Stimulated activated CD8-positive, alpha-beta memory T cell treated with anti-CD3 and anti-CD28 coated beads, Interleukin-7, amount 100 ng/mL, for 1 hour (primary cell): ENCODE measurements at places on chromosomes 5 and 9.

DNA sequence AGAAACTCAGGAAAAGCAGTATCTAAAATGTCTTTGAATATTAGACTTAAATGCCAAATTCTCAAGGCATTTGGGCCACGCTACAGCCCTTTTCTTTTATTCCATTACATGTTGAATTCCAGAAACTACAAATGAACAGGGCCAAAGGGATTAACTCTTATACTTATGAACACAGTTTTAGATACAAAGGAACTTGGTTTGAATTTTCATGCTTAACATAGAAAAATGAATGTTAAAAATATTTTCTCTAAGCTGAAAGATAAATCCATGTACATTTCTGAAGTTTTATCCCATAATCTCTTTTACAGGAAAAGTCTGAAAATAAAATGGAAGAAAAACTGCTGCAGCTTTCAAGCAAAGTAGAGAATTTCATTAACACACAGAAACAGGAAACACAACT, 56.8 kb downstream of the FAM81B start:
- DNase-seq = no peak

DNA sequence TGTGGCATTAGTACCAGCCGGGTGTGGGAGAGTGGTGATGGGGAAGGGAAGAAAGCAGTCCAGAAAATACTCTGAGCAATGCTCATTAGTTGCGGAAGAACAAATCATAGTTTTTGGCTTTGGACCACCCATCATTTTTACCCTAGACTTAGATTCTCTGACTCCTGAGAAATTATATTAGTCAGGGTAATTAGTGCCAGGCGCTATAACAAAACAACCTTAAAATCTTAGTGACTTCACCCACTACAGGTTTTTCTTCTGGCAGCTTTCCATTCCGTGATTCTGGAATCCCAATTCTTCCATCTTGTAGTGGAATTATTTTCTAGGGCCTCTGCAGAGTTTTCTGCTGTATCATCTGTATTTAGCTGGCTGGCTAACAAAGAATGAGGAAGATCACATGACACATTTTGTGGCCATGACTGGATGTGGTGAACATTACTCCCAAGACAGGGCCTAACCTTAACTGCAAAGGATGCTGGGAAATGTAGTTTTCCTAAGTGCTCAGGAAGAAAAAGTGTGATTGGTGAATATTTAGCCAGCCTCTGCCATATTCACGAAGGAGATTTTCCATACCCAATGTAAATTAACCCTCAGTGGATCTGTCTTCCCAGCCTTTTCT, 373.0 kb upstream of the MEF2C start:
- DNase-seq = no peak

DNA sequence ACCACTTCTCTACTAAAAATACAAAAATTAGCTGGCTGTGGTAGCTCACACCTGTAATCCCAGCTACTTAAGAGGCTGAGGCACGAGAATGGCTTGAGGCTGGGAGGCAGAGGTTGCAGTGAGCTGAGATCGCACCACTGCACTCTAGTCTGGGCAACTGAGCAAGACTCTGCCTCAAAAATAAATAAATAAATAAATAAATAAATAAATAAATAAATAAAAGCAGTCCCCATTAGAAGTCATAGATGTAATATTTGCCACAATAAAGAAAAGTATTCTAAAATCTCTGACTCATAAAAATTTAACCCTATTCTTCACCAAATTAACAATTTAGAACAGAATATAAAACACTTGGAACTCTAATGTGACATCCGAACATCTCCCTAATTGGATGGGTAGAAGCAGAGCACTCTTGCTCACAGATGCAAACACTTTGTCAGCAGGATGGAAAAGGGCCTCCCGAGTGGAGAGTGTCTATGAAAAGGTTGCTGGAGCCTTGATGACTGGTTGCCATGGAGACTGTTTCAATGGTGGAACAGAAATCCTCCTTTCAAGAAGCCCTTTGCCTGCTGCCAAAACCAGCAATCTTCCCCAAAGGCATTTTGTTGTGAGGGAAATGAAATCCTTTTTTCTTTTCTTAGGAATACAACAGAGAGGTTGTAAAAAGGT, 38.9 kb upstream of the TRAF1 start:
- no peak for DNase-seq

GRCh38 chr5:129461711-129462332, 1.7 kb downstream of the ADAMTS19 start:
- DNase-seq = no peak

GRCh38 chr9:131237931-131238401, 38.3 kb downstream of the FAM78A start:
- peak; percentile 55 for DNase-seq

GRCh38 chr9:37452611-37453010, 12.6 kb downstream of the ZBTB5 start:
- DNase-seq = no peak

DNA sequence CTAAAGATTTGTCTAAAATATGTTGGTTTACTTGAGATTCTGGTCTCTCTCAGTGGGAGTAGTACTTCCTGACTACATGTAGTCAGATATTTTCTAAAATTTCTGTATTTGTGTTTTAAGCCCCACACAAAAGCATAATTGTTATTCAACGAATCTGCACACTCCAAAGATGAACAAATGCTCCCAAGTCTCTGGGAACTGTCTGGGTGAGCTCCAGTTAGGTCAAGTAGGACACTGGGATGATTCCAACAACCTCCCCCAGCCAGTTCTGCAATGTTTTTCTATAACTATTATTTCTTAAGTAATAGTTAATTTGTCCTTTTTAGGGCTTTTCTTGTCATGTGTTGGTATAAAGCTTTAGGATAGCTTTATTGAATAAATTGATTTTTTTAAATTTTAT, 174.6 kb downstream of the FAM174A start:
- no peak for DNase-seq

GRCh38 chr9:84366683-84367082, 26.1 kb upstream of the SLC28A3 start:
- DNase-seq = no peak

GRCh38 chr9:34956648-34957047, 1.4 kb upstream of the PHF24 start:
- DNase-seq = no peak

DNA sequence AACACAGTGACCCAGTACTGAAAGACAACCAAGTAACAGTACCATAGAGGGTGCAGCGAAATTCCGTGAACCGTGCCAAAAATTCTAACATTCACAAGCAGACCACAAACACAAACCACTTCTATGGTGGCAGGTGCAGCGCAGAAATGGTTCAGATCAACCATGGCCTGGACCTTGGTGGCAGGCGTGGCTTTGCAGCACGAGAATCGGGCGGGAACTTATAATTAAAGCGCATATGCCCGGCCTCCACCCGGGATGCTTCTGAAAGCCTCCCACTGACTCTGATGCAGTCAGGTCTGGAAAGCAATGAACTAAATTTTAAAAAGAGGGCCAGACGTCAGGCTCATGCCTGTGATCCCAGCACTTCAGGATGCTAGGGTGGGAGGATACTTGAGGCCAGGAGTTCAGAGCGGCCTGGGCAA, 68.0 kb upstream of the TBC1D9B start:
- DNase-seq = no peak

DNA sequence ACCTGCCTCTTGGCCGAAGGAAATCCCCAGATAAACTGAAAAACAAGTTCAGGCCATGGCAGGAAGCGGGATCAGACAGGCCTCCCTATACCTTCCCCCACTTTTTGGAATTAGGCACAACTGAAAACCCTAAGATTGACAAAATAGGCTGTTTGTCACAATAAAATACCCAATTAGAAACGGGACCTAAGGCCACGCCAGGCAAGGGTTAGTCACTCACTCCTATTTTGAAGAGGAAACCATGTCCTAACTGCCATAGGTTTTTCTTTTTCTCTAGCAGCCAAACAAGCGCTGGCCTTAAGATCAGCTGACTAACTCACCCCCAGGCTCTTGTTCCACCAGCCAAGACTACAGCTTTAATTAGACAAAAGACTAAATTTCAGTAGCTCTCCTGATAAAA, 11.9 kb downstream of the FBP2 start:
- DNase-seq = no peak

- no peak for DNase-seq
Observed at GRCh38 chr5:77935506-77936364, 159.6 kb upstream of the TBCA start.

GRCh38 chr5:106639488-106639887, 1031.2 kb downstream of the EFNA5 start:
- DNase-seq = no peak

DNA sequence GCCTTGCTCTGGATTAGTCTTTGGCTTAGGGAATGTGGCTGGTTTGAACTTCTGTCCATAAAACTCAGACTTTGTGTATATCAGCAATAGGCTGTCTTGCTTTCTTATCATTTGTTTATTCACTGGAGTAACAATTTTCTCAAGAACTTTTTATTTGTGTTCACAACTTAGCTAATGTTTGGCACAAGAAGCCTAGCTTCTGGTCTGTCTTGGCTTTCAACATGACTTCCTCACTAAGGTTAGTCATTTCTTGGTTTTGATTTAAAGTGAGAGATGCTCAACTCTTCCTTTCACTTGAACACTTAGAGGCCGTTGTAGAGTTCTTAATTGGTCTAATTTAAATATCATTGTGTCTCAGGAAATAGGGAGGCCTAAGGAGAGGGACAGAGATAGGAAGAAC, 4.9 kb downstream of the FBXO38 start:
- DNase-seq = no peak

DNA sequence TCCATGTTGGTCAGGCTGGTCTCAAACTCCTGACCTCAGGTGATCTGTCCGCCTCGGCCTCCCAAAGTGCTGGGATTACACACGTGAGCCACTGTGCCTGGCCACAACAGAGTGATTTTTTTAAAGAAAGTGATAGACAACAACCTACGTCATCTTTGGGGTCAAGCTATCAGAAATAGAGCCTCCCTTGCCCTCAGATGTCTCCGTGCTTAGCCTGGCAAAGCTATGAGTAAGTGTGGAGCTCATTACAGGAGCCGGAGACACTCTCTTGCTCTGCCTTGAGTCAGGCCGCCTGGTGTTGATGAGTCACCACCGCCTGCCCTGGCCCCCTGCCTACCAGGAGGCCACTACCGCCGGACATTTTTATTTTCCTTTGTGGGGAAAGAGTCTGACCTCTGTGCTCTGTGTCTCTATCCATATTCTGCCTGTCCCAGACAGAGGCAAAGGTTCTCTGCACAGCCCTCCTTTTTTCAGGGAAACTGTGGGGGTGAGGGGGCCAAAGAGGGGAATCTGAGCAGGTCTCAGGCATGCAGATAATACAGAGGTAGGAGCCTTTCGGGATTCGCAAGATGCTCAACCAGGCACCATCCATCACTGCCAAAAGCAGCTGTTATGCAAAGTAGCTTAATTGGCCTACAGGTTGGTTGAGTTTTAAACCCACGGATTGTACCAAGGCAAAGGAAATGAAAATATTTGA, 123.7 kb upstream of the CPEB4 start:
- DNase-seq = no peak

GRCh38 chr5:98905857-98906688, 22.7 kb downstream of the CHD1 start:
- DNase-seq = no peak

GRCh38 chr5:172668594-172669071, 27.6 kb downstream of the NEURL1B start:
- no peak for DNase-seq

DNA sequence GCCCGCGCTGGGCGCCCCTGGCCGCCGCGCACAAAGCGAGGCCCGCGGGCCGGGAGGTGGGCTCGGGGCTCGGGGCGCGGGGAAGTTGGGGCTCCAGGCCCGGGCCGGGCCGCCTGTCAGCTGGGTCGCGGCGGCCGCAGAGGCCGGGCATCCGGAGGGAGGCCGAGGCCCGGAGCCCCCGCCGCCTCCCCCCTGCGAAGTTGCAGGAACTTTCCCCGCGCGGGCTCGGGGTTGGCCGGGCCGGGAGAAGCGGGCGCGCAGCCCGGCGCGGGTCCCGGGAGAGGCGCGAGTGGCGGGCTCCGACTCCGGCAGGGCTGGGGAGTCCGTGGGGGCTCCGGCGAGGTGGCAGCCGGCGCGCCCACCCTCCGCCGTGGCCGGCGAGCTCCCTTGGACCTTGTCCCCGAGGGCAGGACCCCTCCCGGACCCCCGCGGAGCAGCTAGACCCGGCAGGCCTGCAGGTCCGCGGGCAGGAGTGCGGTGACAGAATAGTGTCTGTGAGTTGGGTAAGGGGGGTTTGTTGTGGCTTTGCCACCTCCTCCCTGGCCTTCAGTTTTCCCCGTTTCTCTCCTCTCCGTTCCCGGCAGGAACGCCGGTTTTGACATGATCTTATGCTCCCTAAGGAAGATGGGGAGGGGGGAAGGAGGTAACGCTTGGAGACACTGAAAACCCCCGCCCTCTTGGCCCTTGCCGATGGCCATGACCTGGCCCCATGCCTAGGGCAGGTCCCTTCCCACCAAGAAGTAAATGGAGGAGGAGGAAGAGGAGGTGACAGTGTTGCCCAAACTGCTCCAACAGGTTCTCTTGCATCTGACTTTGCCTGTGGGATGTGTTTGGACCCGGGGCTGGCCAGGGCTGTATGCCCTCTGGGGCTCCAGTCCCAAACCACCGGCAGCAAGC, 942 bp downstream of the PHF2 start:
- DNase-seq = no peak

- DNase-seq = no peak
Observed at GRCh38 chr9:87382900-87383299, 114.8 kb upstream of the DAPK1 start.

GRCh38 chr9:133822430-133823065, 84.4 kb upstream of the SARDH start:
- DNase-seq = no peak

- DNase-seq = no peak
Observed at GRCh38 chr9:6184749-6185645, 30.6 kb upstream of the IL33 start.

DNA sequence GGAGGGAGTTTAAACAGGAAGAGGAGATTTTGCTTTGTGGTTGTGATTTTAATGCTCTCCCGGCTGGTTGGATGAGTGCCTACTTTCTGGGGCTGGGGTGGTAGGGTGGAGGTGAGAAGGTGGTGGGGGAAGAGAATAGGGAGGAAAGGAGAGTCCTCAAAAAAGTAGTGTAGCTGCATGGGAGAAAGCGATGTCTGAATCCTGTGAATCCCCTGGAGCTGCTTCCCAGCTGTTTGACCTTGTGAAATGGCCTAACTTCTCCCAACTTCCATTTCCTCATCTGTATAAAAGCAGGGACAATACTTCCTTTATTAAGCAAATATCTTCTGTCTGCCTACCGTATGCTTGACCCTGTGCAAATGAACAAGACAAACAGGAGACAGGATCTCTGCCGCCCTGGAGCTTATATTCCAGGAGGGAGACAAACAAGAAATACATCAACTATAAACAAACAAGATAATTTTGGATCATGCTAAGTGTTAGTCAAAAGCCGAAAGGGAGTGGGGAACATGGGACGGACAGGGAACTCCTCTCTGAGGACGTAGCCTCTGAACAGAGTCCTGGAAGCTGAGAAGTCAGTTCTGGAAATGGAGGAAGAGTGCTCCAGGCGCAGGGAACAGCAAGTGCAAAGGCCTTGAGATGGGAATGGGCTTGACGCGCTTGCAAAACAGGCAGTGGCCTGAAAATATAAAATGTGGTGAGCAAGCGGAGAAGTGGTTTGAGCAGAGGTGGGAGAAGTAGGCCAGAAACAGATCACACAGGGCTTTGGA, 103.5 kb downstream of the SPRY4 start:
- DNase-seq = no peak

- DNase-seq = peak; percentile 55
Observed at GRCh38 chr9:131590907-131591844, 45.9 kb downstream of the PRRT1B start.

GRCh38 chr5:159655757-159656409, 260.4 kb upstream of the ADRA1B start:
- no peak for DNase-seq

- no peak for DNase-seq
Observed at GRCh38 chr5:151707567-151707966, 20.9 kb upstream of the SPARC start.
